ENCODE measurements at places on chromosomes 11 and 22.

GRCh38 chr11:66878474-66878873 is 21.6 kb downstream of the LRFN4 start:
- DNase-seq = peak; percentile 66

DNA sequence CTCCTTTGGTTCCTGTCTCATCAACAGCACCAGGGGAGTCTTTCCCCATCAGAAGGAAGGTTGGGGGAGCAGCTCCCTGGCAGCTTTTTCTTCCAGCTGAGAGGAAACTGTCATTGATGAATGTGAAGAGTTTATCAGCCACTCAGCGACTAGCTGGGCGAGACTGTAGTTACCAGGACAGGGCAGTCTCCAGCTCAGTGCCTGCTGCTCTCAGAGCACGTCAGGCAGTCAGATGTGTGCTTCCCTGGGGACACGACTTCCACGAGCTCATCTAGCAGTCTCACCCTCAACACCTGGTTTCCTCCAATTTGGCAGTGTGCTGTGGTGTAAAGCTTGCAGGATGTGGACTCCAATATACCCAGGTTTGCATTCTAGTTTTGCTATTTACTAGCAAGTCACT is 12.5 kb upstream of the C1QTNF4 start:
- no peak for DNase-seq

DNA sequence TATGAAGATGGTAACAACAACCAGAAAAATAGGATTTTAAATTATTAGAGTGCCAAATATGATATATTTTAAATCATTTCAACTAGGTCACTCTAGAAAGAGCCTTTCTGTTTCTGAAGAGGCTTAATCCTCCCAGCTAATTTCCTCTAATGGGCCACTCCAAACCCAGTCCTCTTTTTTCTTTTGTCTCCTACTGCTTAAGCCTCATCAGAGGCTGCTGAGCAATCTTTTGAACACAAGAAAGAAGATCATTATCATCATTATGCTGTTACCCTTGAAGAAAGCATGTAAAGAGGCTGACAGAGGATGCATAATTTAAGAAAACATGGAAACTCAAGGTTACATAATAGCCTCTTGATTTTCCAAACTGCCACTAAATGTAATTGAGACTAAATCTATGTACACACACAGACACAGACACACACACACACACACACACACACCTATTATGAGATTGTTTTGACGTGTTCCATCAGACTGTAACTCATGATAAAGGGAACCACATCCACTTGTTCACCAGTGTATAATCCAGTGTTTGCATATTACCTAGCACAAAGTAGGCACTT is 519.6 kb downstream of the METTL15 start:
- DNase-seq = no peak

DNA sequence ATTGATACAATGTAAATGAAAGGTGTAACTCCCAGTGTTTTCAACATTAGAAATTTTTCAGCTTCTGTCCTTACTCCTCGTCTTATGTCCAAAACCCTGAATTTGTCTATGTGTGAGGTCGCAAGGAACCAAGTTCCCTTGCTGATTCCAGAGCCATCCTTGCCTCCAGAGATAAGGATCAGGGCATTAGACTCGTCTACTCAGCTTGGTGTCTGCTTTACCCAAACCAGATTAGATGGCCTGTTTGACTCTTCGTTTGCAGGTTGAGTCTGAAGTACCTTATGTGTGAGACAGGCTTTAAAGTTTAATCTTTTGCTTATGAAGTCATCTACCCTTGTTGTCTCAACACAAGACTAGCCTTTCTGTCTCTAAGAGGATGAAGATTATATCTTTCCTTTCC is 55.6 kb downstream of the SPECC1L start:
- no peak for DNase-seq

GRCh38 chr22:19579115-19579811 is 55.1 kb upstream of the CLDN5 start:
- peak; percentile 37 for DNase-seq

DNA sequence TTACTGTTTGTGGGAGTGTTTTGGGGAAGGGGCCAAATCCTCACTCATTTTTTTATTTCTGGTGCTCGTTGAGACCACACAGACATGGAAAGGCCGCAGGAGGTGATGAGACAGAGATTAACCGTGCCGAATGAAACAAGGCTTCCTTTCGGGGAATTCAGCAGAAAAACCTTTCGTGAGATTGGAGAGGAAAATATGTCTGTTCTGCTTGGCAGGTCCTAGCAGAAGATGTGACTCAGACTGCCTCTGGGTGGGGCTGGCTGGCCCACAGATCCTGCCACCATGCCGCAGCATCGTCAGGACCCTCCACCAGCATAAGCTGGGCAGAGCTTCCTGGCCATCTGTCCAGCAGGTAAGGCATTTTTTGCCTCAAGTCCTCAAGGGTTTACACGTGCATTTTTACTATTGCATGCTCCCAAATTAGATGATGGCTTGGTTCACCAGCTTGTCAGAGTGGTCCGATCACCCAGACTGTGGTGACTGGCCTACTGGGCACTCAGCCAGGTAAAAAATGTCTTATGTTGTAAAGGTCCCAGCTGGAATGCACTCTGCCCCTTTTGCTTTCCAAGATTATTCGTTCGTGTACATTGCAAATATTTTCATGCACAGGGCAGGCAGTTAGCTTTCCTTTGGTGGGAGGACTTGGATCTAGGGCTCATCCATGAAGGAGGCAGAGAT is 1.5 kb downstream of the DDB2 start:
- DNase-seq = peak; percentile 89

DNA sequence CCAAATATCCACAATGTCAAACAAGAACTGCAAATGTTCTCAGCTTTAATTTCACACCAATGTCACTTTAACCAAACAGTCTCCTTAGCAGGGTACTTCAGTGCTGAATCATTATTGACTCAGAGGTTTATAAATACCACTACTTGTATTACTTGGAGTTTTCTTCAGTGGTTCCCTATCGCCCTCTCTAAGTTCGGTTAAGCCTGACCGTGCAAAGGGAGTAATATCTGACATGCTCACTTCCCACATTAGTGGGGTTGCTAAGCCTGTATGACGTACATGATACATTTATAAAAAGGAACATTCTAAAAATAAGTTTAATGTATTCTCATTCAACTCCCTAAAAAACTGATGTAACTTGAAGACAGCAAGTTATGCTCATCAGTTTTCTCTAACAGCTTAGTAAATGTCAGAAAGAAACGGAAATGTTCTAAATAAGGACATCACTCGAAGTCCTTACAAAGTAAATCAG is 93.1 kb upstream of the ZC3H12C start:
- DNase-seq = peak; percentile 89

DNA sequence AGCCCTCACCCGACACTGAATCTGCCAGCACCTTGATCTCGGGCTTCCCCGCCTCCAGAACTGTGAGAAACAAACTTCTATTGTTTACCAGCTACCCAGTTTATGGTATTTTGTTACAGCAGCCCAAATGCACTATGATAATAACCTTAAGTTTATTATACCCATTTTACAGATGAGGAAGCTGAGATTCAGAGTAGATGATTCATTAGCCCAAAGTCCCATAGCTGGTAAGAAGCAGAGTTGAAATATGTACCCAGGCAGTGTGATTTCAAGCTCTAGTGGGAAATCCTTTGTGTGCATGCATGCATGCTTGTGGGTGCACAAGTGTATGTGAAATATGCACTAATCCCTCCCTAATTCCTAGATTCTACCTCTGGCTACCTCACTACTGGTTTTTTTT is 7.9 kb downstream of the GRIK4 start:
- DNase-seq = no peak

GRCh38 chr22:29112681-29113080 is 39.8 kb downstream of the KREMEN1 start:
- no peak for DNase-seq

GRCh38 chr11:113384551-113384950 is 3.0 kb upstream of the ANKK1 start:
- peak; percentile 96 for DNase-seq

DNA sequence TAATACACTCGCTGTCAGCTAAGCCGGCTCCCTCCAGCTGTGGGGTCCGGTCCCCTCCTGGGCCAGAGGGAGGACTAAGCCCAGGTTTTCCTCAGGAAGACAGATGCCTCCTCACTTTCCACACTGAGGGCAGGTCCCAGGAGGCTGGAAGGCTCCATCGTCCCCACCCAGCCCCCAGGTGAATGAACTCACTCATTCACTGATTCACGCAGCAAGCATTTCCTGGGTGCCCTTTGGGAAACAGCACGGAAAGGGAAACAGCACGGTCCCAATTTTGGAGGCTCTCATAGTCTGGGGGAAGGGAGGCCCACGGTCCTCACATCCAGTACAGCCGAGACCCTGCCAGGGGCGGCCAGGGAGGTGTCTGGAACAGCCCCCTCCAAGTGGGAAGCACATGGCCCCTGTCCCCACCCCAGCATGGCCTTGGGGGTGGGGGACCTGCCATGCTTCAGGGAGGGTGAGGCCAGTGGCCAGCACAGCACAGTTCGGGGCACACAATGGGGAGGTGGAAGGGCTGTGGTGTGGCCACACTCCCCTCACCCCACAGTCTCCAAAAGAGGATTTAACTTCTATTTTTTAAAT is 9.3 kb upstream of the TH start:
- no peak for DNase-seq

GRCh38 chr22:46148816-46149511 is 1.4 kb upstream of the PPARA start:
- DNase-seq = no peak

GRCh38 chr11:96697466-96697865 is 307.7 kb downstream of the JRKL start:
- no peak for DNase-seq

DNA sequence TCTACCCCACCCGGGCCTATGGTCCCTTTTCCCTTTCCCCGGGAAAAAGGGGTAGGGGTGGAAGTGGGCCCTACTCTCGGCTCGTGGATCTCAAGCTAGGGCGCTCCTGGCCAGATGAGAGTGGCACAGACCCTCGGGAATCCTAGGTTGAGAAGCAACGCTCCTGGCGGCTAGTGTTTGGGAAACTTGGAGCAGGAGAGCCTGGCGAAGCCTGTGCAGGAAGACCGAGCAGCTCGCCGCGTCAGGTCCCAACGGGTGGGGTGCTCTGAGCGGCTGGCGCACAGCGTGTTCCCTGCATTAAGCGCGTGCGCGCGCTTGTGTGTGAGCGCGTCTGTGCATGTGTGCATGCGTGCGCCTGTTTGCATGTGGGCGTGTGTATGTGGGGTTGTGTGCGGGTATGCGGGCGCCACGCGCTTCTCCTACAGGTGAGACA is 7.1 kb upstream of the FLI1 start:
- DNase-seq = no peak

GRCh38 chr11:132658696-132659095 is 873.6 kb downstream of the OPCML start:
- no peak for DNase-seq

- no peak for DNase-seq
Observed at GRCh38 chr11:124656774-124657630, 16.5 kb downstream of the SIAE start.

DNA sequence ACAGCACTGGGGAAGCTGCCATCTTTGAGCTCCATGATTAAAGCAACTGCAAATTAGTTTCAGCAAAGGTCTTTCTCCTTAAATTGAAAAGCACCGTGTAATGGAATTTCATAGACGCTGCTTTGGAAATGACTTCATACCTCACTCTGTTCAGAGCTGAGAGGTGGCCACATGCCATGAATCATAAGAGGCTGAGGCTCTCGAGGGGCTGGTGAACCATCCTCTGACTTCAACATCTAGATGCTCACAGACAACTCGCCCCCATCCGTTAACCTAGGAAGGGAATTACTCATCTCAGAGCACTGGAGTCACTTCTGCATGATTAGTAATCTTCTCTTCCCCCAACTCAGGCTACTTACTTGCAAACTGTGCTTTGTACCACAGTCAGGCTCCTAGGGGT is 122.3 kb downstream of the RCN1 start:
- peak; percentile 83 for DNase-seq

DNA sequence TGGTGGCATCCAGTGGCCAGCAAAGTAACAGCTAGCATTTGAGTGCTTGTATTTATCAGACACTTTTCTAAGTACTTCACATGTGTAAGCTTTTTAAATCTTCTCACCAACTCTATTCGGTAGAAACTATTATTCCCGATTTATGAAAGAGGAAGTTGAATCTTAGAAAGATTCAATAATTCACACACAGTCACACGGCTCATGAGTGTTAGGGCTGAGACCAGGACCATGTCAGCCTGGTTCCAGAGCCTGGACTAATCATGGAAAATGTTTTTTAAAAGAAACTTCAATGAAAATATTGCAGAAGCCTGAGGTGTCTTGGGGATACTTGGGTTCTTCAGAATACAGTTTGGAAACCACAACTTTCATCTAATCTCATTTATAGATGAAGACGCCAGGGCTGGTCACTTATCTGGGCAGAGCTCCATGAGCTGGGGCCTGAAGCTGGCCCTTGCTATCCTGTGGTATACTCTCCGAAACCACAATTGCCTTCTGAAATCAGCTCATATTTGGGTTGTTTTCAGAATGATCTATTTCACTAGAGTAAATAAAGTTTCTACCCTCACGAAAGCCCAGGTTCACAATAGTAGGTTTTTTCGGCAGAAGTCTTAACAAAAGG is 4.3 kb upstream of the CRTAM start:
- DNase-seq = no peak

- no peak for DNase-seq
Observed at GRCh38 chr11:34313099-34313517, 44.7 kb downstream of the ABTB2 start.

DNA sequence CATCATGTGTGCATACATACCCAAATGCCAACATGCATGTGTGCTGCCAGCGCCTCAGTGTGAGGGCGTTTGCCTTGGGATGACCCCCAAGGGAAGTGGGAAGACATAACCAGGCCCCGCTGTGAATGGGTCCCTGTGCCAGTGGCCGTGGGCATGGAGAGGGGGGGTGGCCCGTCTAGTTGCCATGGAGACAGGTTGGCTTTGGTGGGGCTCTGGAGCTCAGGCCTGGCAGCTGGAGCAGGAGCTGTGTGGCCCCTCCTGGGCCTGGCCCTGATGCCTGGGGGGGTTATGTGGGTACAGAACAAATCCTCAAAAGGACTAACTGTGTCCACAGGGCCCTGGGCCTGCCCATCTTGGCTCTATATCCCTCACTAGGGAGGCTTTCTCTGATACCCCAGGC is 8.0 kb downstream of the SYT7 start:
- no peak for DNase-seq

DNA sequence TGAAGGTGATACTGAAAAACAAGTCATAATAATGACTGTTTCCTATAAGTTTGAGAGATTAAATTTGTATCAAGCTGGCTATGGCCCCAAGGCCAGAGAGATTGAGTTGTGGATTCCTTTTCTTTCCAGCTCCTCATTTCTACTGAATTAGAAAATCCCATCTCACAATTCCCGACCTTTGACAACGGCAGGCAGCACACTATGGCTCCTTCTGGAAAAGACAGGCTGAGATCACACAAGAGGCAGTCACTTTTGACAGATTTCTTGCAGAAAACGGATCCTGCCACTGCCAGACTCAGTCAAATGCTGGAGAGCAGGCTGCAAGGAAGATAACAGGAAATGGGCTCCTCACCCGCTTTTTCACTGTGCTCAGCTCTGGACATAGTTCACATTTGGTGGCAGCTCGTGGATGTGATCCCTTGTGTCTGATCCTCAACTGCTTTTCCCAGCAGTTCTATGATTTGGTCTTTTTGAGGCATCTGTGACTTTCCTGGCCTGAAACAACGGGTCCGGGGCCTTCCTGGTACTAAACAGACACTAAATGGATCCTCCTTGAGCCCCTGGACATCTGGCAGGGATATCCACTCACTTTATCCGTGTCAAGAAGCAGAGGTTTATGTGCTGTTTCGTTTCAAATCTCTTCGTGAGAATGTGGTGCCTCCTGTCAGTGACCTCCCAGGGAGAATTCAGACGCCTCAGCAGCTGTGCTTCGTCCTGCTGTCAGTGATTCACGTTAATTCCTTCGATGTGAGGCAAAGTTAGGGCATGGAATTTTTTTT is 26.1 kb upstream of the RTL6 start:
- DNase-seq = peak; percentile 97
